ENCODE measurements at places on chromosomes 5 and 9.

GRCh38 chr5:55582256-55582655 lies 47.5 kb upstream of the PLPP1 start:
- DNase-seq: no peak

DNA sequence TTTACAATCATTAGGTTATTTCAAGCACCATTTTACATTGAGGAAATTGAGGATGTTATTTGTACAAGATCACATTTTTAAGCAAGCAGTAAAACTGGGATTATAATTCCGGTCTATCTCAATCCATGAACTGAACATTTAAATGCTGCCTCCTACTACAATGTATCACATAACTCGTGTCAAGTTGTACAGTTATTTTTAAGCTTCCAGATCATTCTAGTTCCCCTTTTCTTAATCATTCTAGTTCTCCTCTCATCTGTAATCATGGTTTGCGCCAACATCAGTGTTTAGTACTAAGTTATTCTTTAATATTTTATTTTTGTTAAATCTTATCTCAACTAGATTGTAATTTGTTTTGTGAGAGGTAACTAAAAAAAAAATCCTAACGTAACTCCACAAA lies 2.4 kb upstream of the UHRF2 start:
- DNase-seq: no peak

GRCh38 chr5:78905084-78905938 lies 79.8 kb downstream of the ARSB start:
- DNase-seq: no peak

DNA sequence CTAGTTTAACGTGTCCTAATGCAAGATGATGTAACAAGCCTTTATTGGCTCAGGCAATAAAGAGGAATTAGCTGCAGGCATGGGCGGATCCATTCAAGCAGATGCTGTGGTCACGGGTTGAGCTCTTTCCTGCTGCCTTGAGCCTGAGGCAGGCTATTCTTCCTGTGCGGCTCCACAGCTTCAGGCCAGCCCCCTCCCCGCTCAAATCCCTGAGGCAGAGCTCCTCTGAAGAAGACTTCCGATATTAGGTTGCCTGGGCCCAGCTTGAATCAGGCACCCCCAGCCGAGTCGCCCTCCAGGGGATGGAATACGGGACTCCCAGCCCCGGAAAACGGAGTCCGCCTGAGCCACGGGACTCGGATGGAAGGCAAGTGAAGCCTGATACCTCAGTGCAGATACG lies 95.0 kb upstream of the RUFY1 start:
- DNase-seq: no peak

- DNase-seq: no peak
Observed at GRCh38 chr9:73118898-73119554, 32.6 kb upstream of the ANXA1 start.

DNA sequence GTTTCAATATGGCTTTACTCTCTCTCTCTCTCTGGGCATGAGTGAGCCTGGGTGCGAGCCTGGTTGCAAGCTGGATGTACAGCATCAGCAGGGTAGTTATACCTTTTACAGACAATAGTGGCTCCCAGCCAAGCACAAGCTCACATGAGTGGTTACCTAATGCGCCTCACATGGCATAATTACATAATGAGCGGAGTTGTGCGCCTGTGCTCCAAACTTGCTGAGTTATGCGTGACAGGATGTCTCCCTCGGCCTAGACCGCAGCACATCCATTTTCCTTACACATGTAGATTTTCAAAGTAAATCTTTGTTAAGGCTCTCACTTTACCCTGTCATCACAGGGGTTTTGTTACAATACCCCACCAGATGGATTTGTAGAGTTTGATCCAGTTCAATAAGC lies 233.5 kb upstream of the WWC1 start:
- DNase-seq: no peak

DNA sequence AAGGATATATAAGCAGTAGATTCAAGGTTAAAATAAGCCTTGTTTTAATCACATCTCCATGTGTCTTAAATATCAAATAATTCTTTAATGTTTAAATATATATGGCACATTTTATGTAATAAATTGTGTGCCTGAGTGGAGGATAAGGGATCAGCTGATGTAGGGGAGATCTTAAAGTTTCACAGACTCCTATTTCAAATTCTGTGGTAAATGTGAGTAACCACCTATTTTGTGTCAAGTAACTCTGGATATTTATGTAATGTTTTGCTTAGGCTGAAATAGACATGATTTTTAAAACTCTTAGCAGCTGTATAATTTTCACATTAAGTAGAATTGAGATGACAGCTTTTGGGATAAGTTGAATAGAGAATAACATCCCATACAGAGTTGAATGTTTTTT lies 41.3 kb upstream of the ITGA2 start:
- DNase-seq: no peak

GRCh38 chr5:174645677-174646076 lies 78.7 kb upstream of the MSX2 start:
- DNase-seq: no peak

All from activated CD8-positive, alpha-beta memory T cell treated with anti-CD3 and anti-CD28 coated beads for 4 hours (primary cell).